Ureter (tissue), 1 donor: ENCODE measurements at places on chromosomes 5 and 9.

GRCh38 chr9:114282507-114282906, 40.4 kb upstream of the ORM1 start:
- no peak for DNase-seq

- peak; percentile 86 for DNase-seq
Observed at GRCh38 chr9:129383019-129383560, 205.0 kb upstream of the IER5L start.

DNA sequence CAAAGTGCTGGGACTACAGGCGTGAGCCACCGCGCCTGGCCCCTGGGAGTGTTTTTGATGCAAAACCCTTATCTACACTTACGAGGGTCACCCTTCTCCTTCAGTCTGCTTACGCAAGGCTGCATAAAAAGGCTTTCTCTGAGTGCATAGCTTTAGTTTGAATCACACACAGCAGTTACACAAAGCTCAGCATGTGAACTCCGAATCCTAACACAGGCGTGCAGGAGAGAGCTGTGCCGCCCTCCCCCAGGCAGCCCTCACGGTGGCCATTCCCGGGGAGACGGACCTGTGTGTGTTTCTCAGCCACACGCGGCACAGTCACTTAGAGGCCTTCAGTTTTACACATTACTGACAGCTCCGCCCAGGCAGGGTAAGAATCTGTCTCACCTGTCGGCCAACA, 26.7 kb downstream of the EXD3 start:
- DNase-seq: no peak

- no peak for DNase-seq
Observed at GRCh38 chr9:108727580-108728111, 128.1 kb downstream of the ACTL7B start.

DNA sequence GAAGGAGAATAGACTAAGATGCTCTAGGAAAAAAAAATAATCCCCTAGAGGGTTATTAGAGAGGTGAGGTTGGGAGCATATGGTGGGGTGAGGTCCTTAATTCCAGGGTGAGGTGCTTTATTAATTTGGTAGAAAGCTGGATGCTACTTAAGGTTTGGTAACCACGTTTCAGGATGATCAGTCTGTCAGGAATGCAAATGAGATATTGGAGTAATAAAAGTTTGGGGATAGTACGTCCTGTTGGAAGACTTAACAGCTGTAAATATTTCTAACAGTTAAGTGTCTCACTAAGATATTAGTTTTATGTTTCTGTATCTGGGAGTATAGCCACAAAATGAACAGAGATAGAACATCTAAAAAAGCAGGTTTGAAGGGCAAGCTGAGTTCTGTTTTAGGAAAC, 578.9 kb downstream of the CETN3 start:
- DNase-seq: no peak

DNA sequence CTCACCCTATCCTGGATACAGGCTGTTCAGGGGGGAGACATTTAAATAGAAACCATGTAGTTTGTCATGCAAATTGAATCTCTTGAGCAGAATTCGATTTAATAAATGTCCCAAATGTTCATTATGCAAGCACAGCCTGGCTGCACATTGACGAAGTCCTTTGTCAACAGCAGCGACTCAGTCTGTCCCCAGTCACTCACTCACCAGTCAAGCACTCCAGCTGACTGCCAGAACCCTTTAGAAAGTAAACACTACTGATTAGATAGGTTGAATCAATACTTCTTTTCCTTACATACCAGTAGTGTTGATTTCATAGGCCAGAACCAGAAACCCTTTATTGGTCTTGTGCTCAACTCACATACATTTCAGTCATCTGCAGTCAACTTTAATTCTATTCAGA, 27.5 kb downstream of the CDH6 start:
- DNase-seq: no peak

- DNase-seq: no peak
Observed at GRCh38 chr5:102863058-102863457, 108.0 kb downstream of the PAM start.

GRCh38 chr9:100662122-100662521, 84.2 kb downstream of the CAVIN4 start:
- no peak for DNase-seq

DNA sequence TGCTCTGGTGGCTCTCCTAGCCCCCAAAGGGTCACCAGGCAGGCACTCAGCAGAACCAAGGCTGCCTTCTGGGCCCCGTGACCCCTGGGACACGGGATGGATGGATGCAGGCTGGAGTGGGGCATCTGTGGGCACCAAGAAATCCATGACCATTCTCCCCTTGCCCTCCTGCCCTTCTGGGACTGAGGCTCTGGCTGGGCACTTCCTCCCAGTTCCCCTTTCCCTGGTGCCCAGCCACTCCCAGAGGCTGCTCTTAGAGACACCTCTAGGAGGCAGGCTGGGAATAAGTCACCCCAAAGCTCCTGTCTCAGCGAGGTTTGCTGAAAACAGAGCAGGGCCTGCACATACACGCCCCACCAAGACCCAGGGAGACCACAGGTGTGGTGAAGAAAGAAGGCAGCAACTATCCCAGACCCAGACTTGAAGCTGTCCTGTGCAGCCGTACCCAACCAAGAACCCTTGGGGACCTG, 943 bp downstream of the STING1 start:
- DNase-seq: no peak

GRCh38 chr9:23088932-23089364, 642.3 kb downstream of the DMRTA1 start:
- DNase-seq: no peak

- no peak for DNase-seq
Observed at GRCh38 chr5:24272741-24273140, 372.0 kb downstream of the CDH10 start.

GRCh38 chr5:177309351-177310191, 2.1 kb downstream of the MXD3 start:
- no peak for DNase-seq

GRCh38 chr5:59785676-59786333, 107.7 kb downstream of the PDE4D start:
- no peak for DNase-seq

DNA sequence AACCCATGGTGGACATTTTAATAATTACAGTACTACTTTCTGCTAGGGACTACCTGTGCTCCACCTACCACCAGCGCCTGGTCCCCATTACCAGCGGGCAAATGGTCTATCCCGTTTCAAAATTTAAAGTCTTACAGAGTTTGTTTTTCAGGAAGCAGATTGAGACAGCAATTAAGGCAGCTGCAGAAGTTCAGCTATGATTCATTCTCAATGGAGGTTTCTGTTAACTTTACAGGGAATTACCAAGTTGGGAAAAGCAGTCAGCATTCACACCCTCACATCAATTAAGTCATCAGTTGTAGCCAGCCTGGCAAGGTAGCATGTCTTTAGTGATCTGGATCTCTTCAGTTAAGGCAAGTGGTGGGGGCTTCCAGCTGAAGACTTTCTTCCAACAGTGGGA, 410.6 kb upstream of the DAB2 start:
- DNase-seq: no peak

DNA sequence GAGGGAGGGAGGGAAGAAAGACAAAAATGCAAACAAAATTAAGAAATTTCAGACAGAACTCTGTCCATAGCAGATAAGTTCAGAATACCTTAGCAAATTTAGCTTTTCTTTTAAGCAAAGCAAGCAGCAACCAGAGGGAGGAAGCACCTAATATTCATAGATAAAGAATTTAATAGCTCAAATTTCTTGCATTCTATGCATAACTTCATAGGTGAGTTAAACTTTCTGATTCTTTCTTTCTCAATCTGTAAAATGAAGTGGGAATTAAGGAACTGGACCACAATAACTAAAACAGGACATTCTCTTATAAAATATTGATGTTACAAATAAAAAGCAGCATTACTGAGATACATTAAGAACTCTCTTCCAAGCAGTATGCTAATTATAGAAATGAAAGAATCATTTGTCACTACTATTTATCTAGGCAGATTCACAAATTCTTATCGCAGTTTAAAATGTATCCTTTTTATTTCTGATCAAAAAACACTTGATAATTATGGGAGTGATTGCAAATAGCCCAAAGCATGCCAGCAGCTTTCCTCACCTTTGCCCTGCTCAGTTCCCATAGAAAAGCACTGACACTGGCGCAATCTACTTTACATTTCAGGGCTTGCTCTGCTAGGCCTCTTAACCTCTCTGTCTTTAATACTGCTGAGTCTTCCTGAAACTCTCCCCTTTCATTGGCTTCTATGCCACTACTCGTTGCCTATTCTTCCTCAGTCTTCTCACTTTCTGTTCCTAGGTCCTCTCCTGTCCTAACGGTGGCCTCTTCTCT, 341.8 kb downstream of the PIK3R1 start:
- no peak for DNase-seq

DNA sequence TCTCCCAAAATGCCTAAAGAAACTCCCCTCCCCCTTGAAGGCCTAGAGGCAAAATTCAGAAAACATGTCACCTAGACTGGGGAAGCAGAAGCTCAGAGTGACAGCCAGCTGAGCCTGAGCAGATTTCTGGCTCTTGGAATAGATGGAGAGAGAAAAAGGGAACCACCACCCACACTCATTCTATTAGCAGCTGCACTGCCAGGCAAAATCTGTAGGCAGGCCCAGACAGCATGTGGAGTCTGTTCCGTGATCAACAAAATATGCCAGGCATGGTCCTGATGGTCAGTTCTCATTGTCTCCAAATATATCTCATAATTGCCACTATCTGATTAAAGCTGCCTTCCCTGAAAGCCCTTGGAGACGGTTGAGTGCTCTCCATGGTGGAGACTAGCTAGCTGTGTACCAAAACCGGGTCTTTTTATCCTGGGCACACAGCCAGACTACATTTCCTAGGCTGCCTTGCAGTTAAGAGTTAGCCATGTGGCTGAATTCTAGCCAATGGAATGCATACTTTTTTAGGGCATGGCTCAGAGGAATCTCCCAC, 131.7 kb upstream of the GPR151 start:
- no peak for DNase-seq

GRCh38 chr5:177474846-177475562, 1.6 kb upstream of the DBN1 start:
- no peak for DNase-seq

DNA sequence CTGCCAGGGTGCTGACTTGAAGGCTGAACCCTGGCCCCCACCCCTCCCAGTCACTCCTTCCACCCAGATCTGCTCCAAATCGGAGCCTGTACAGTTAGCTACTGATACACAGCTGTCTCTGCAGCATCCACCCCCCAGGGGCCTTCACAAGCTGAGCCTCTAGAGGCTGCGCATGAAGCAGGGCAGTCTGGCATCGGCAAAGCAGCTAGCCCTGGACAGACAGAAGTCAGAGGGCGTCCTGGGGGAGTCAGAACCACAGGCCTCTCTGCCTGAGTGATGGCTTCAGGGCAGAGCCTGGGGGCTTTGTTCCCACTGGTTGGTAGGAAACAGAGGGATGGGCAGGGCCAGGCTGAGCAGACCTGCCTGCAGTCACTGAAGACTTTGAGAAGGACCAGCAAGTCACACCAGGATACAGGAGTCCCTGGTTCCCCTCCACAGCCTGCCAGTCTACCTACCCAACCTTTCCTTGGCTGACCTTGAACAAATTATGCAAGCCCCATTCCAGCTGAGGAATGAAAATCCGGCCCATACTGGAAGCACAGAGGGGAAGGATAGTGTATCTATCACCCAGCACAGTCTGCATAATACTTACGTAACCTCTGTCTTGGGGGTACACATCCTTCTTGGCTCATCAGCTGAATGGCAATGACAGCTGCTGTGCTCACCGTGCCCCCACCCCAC, 8.8 kb downstream of the VDAC1 start:
- no peak for DNase-seq

- no peak for DNase-seq
Observed at GRCh38 chr5:21802869-21803490, 1050.2 kb downstream of the CDH12 start.

- DNase-seq: no peak
Observed at GRCh38 chr5:76999451-76999850, 30.8 kb upstream of the AGGF1 start.

GRCh38 chr9:103183701-103184171, 188.6 kb downstream of the CYLC2 start:
- DNase-seq: no peak

DNA sequence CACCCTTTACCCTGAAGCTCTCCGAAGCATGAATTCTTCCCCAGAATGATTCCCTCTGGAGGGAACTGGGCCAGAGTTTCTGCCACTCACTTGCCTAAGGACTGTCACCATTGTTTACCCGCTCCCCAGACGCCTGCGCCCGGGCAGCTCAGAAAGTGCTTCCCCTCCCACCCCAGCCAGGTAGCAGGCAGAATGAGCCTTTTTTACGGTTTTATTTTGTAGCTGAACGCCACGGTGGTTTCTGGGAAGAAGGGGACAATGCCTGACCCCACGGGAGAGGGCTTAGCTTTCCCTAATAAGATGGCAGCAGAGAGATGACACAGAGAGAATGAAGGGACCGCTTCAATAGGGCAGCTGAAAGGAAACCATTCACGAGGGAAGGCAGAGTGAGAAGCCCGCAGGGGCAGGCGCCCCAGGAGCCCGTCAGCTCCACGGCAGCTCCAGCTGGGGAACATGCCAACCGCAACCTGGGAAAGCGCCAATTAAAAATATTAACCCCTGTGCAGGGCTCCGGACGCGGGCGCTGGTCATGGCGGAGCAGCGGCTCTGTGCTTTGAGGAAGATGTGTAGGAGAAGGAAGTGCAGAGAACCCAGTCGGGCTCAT, 20.4 kb upstream of the NTNG2 start:
- DNase-seq: no peak

DNA sequence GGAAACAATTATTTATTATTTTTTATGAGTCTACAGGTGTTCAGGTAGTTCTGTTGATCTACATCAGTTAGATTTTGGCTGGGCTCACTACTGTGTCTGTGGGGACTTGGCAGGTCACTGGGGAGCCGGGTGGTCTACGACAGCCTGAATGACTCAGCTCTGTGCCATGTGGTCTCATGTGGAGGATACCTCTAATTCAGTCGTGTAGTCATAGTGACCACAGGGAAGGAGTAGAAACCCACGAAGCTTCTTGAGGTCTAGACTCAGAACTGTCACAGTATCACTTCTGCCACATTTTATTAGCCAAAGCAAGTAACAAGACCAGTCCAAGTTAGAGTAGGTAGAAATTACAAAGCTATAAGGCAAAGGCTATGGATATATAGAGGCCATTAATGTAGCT, 64.7 kb upstream of the GRAMD2B start:
- no peak for DNase-seq

DNA sequence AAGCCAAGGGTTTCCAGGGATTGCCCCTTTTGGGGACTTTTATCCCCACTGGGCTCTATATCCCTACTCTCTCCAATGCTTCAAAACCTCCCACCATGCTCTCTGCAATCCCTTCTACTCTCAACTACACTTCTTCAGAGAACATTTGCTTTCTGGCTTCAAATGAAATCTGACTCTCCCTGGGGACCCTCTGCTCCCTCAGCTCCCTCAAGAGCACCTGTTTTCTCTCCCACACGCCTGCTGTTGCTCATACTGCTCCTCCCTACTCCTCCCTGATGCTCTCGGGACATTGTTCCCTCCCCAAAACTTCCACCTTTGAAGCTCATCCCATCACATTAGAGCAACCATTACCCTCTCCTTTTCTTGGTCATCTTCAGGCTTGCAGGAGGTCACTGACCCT, 344.9 kb downstream of the CDK5RAP2 start:
- no peak for DNase-seq

DNA sequence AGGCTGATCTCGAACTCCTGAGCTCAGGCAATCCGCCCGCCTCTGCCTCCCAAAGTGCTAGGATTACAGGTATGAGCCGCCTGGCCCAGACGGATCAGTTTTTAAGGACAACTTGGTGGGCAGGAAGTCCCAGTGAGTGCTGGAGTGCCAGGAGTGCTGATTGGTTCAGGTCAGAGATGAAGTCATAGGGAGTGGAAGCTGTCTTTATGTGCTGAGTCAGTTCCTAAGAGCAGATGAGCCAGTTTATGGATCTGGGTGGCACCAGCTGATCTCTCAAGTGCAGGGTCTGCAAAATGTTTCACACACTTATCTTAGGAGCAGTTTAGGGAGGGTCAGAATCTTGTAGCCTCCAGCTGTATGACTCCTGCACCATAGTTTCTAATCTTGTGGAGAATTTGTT, 292.1 kb upstream of the ELAVL2 start:
- no peak for DNase-seq
